BJ (cell line): ENCODE measurements at places on chromosomes 2 and 18.
A peak's percentile ranks its signal among the peaks of the same experiment; 100 is the strongest.

DNA sequence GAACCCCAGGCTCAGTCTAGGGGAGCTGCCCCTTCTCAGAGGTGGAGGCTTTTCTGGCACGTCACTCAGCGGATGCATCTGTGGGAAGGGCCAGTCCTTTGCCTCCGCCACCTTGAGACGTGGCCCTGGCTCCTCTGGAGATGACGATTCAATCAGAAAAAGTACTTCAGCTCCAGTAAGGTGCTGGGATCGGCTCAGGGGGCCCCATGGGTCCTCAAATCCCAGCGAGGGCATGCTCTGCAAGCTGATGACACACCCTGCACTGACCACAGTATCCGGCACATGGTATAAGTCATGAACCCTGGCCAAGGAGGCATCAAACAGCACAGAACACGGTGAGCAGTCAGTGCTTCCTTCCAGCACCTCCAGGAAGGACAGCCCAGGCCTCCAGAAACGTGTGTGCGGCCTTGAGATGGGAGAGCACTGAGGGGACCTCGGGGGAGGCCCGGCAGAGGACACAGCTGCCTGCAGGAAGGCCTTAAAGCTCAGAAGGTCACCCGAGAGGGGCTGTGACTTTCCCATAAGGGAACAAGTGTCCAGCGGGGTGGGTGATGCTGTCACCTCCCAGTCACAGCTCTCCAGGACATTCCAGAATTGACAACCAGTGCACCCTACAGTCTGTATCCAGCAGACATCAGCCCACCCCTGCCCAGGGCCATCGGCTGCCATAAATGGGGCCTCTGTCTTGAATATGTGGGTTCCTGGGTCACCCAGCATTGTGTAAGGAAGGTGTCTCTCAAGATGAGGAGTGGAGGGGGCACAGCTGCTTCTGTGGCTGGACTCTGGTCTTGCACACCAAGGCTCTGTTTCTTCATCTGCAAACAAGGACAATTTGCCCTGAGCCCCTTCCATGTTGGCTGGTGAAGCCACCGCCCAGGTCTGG, 205.8 kb downstream of the NDUFA10 start:
- no peak for DNase-seq

DNA sequence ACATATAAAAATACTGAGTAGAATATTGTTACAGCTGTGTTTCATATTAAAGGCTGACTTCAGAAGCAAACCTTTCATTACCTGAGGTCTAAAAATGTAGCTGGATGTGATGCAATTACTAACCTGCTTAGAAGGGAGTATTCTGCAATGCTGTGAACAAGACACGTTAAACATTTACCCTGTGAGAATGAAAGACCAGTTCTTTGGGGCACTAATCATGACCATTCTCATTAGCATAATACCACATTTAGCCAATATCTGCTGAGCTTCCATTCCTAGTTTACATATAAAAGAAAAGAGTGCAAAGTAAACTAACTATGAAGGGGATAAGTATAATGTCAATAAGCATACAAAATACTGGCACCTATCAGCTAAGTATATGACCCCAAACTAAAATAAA, 784.0 kb upstream of the KLHL29 start:
- DNase-seq: no peak

- no peak for DNase-seq
Measured at GRCh38 chr2:105329561-105330495, at the start of gene TGFBRAP1. Gene TGFBRAP1 (minus strand): TSS chr2:105329735. CDS start chr2:105308301, 21,434 bp downstream.

GRCh38 chr2:170222298-170222697, 44.4 kb downstream of the MYO3B start:
- no peak for DNase-seq

DNA sequence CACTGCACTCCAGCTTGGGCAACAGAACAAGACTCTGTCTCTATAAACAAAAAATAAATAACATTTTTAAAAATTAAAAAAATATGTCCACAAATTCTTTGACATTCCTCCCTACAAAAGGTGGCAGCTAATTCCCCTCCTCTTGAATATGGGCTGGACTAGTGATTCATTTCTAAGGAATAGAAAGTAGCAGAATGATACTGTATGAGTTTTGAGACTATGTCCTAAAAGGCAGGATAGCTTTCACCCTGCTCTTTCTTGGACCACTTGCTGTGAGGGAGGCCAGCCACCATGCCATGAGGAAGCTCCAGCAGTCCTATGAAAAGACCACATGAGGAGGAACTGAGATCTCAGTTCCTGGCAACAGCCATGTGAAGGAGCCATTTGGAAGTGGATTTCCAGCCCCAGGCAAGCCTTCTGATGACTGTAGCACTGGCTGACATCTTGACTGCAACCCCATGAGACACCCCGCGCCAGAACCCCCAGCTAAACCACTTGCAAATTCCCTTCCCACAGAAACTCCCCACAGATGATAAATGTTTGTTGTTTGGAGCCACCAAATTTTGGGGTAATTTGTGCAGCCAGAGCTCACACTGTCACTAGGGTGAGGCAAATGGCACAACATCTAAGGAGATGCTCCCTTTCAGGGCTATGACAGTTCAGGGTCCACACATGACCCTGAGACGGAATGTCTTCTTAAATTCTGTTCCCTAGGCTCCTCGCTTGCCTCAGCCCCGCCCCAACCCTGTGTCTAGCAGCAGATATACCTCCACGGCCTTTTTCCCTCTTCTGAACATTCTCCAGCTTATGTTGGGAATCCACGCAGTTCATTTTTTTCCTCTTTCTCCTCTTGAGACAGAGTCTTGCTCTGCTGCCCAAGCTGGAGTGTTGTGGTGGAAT, 17.1 kb upstream of the ATOH8 start:
- DNase-seq: no peak

DNA sequence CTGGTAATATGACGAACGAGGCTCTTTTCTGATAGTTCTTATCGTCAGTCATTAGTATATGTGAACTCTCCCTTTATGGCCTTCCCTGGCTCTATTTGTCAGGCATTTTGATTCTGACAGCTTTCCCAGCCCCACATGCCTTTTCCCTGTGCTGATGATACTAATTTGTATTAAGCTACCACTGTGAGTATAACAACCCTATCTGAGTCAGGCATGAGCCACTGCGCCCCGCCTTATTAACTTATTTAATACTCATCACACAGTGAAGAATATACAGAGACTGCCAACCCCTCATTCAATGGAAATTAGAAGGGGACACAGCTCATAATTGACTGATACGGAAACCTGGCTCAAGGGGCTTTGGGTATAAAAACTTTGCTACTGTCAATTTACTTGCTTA, 140.0 kb downstream of the NETO1 start:
- DNase-seq: no peak

DNA sequence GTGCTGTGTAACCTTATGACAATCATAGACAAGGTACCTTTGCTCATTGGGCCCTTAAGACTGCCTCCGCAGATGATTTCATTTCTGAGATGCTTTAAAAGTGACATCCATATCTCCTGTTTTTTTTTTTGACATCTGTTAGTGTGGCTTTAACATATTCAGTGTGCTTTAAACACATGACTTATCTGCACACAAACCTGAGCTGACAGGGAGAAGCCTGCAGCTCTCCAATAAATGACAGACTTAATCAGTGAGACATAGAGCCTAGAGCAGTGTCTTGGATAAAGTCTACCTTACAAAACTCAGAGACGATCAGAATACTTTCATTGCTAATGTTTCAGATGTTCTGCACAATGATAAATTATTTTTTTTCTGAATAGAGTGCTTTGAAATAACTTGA, 130.7 kb downstream of the UBE2E3 start:
- DNase-seq: no peak

GRCh38 chr2:61750624-61751023, 103.2 kb downstream of the FAM161A start:
- peak; percentile 28 for DNase-seq

DNA sequence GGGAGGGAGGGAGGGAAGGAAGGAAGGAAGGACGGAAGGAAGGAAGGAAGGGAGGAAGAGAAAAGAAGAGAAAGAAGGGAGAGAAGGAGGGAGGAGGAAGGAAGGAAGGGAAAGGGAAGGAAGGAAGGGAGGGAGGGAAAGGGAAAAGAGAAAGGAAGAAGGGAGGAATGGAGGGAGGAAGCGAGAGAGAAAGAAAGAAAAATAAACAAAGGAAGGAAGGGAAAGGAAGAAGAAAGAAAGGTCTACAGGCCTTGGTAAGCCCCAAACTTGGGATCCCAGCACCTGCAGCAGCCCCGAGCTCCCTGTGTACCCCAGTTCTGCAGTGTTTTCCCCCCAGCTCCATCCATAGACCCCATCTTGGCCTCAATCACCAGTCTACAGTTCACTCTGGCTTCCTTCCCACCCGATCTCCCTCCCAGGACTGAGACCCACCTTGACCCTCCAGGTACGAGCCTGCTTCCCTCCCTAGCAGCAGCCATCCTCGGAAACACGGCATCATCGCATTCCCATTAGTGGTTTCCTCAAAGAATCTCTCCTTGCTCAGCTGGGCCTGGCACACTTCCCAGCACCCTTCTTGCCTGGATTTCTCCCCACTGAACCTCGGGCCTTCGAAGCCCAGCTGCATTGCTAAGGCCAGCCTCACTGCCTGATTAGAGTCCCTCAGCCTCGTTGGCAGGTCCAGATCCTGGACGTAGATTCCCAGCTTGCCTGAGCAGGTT, 46.1 kb upstream of the SH3BP4 start:
- no peak for DNase-seq

- DNase-seq: no peak
Measured at GRCh38 chr2:41605311-41605710, 442.5 kb upstream of the PKDCC start.

DNA sequence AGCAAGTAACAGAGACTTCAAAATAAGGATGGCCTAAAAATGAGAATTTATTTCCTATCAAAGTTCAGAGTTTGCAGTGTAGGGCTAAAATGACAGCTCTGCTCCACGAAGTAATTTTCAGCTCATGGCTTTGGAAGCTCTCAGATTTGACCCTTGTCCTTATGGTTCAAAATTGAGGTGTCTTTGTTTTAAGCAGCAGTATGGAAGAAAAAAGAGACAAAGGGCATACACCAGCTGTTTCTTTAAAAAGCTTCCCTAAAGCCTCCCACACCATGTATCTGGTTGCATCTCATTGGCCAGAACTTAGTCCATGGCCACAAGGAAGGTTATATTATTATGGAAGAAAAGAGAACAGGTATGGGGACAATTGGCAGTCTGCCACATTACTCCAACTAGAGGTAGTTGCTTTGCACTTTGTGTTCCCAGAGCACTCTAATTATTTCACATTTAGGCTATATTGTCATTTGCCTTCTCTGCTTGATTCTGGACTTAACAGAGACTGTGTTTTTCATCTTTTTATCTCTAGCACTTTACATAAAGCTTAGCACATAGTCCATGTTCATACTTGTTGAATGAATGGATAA, 180.4 kb downstream of the MCFD2 start:
- no peak for DNase-seq

- DNase-seq: no peak
Measured at GRCh38 chr18:6397931-6398566, 16.7 kb downstream of the L3MBTL4 start.
